Activated gamma-delta T cell treated with Interleukin-2 at 50 U/mL for 16 hours (primary cell): ENCODE measurements at places on chromosomes 1 and 21.

DNA sequence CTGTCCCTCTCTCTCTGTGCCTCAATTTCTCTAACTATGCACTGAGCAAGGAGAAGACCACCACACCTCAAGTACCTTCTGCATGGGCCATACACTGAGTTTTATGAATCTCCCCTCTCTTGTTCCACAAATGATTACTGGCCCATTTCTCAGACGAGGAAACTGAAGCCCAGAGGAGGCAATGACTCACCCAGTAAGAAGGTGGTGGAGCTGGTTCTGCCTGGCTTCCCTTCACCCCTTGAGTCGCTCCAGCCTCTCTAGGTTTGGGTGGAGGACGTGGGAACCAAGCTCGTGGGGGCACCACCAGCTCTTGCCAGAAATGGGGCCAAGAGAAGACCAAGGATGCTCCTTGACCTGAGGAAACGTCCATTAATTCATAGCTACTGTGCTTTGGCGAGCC, 21.3 kb upstream of the RUNX3 start:
- DNase-seq: no peak

- DNase-seq: no peak
These were observed 9.8 kb downstream of the PAX7 start for GRCh38 chr1:18640228-18641004.

DNA sequence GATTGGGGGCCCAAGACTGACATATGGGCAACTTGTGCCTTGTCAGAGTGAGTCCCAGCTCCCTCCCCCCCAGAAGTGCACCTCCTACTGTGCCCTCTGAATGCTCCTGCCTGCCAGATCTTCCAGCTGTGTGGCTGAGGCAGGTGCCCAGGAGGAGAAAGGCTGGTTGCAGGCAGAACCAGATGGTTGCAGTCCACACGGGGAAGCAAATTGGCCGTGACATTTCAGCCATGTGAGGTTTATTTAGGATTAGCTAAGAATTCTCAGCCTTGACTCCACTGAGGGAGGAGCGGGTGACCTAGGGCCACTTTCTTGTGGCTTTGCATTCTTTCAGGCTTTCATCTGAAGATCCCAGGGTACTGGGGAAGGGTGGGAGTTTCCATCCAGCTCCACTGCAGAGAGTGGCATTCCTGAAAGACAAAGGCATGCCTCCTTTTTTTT, 33.8 kb downstream of the PEX14 start:
- no peak for DNase-seq

DNA sequence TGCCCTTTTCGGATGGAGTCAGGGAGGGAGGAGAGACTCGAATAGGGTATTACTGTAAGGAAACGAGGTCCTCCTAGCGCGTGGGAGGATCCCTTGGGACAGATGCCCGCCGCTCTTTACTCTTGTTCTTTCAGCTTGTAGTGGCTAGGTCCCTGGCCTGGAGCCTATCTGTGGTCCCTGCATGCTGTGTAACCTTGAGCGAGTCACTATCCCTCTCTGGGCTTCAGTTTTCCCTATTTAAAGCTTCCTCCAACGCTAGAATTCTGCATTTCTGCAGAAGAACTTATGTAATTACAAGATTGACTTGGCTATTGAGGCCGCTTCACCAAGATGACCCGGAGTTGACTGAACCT, 744 bp downstream of the MIER1 start:
- no peak for DNase-seq

DNA sequence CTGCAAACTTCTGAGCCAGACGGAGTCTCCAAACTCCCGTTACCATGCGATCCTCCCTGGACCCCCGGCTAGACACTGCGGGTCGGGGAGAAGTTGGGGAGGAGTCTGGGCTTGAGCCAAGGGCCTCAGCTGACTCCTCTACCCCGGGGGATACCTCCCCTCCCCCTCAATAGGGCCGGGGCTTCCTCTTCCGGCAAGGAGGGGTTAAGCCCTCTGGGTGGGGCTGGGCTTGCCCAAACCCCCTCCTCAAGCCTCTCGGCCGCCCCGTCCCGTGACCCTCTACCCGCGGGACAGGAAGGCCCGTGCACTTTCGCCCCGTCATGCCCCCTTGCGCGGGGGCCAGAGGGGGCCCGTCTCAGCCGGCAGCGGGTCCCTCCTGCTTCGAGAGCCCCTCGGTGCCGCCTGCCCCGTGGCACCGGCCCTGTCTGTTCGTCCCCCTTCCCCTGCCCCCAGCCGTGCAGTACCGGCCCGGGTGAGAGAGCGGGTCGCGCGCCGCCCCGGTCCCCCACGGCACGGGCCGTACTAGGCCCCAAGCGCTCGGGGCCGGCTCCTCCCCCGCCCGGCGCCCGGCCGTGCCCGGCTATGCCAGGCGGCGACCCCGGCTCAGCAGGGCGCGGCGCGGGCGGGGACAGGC, 652 bp downstream of the ARL8A start:
- DNase-seq: no peak

- DNase-seq: no peak
These were observed 106.0 kb upstream of the SYT6 start for GRCh38 chr1:114259511-114260160.

- DNase-seq: no peak
These were observed 122.8 kb downstream of the GALNT2 start for GRCh38 chr1:230189824-230190223.

DNA sequence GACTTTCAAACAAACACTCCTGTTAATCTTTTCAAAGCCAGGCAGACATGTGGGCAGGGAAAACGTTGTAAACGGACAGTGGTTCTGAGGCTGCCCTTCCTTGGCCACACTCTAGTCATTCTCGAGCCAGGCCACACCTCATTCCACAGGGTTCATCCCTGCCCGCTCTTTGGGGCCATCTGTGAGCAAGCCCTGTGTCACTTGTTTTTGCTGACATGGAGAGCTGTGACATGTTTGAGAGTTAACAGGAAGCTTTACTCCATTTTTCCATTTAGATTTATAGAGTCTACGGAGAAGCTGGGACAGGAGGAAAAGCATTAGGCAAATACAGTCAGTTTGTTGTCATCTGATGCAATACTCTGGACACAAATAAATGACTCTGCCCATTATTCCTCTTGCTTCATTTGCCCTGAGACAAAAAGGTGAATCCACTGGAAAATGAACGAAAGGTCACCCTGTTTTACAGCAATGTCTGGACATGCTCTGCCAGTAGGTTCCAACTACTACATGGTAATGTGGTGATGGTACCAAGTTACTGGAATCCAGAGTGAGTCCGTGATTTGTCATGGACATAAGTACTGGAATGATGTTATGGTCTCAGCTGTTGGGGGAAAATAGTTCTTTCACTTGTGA, 126.9 kb downstream of the CLIC6 start:
- no peak for DNase-seq

GRCh38 chr1:67367370-67368045, 59.8 kb downstream of the IL12RB2 start:
- no peak for DNase-seq

DNA sequence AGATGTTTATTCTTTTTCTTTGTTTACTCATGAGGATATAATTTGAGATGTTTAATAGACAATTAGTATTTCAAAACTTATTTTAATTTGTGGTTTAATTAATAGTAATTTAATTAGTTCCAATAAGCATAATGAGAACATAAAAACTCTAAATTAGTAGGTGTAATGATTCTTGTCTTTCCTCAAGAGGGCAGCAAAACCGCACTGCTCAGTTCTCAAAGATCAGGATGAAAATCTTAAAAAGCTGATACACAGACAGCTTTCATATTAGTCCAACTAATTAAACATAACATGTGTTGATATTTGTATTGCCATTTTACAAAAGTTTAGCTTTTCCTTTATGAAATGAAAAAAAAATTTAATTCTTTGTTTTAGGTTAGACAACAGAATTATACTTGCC, 106.7 kb upstream of the C21orf91 start:
- DNase-seq: no peak

DNA sequence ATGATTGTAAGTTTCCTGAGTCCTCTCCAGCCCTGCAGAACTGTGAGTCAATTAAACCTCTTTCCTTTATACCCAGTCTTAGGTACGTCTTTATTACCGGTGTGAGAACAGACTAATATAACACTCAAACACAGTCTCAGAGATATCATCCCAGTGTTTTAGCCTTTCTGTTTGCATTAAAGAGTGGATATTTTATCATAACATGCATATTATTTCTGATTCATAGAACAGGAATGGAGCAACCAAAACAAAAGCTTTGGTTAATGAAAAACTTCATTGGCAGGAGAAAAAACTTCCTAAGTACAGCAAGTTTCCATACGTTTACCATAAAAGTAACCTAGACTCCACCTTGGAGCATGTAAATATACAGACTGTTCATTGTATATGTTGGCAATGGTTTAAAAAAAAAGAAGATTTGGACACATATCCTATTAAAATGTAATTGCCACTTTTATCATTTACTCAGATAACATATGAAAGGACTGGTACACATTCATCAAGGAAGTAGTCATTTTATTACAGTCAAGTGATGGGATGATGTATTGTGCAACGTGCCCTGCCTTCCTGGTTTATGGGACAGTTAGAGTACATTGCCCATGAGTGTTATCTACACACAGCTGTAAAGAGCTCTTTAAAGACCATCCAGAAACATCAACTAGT, 144.8 kb downstream of the ETS2 start:
- DNase-seq: no peak

DNA sequence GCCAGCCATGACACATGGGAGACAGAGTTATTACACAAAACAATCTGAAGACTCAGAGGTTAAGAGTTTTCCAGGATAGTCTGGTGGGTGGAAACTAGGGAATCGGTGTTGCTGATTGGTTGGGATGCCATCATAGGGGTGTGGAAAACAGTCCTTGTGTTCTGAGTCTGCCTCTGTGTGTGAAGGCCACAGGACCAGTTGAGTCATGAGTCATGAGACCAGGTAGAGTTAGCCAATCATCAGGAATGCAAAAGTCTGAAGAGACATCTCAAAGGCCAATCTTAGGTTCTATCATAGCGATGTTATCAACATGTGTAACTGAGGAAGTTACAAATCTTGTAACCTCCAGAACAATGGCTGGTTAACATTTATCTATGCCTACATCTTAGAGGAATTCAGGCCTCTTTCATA, 49.7 kb upstream of the NEK7 start:
- no peak for DNase-seq
